Fibroblast of skin of scalp (primary cell): ENCODE measurements at places on chromosomes 7 and 10.
A peak's percentile ranks its signal among the peaks of the same experiment; 100 is the strongest.

- DNase-seq: no peak
Measured at GRCh38 chr10:26733750-26734568, 36.5 kb downstream of the PDSS1 start.

GRCh38 chr7:38833329-38833728 lies 75.7 kb downstream of the VPS41 start:
- DNase-seq: no peak

GRCh38 chr7:92916770-92917224 lies 80.4 kb upstream of the CDK6 start:
- peak; percentile 59 for DNase-seq

DNA sequence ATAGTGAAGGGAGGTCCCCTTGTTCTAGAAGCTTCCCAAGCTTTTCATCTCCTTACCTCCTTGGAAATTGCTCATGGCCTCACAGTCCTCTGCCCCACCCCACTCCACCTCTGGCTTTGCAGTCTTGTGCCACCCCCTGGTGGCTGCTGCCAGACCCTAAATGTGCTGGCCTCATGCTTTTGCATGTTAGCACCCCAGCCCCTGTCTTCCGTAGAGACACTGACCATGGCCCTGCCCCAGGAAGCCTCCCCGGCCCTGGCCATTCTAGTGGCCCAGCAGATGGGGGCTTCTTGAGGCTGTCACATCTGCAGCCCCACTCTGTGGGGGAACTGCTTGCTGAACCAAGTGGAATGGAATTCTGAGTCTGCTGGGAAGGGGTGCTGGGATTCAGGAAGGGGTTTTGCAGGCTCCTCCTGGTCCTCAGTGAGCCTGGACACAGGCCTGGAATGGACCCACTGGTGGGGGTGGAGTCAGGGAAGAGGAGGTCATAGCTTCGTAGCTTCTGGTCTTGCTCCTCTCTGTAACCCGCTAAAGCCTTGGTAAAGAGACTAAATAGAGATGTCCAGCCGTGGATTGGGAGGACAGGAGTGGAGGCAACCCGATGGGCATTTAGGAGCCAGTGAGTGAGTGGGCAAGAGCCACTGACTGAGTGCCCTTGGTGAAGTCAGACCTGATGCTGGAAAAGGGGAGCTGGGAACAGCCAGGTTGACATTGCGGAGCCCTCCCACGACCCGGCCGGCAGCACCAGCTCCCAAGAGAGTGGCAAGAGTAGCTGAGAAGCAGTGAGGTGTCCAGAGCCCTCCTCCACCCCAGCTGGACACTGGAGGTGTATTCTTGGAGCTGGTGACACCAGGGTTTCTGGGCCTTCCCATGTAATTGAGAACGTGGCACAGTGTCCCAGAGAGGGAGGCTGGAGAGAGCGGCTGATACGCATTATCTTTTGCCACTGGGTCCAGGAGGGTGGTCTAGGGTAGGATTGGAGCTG lies 20.9 kb downstream of the RAMP3 start:
- DNase-seq: no peak

- DNase-seq: no peak
Measured at GRCh38 chr10:11454958-11455566, 156.4 kb downstream of the USP6NL start.
